GM04504 (cell line): ENCODE measurements at places on chromosomes 12 and 14.

- no peak for DNase-seq
Measured at GRCh38 chr12:22333713-22334409, 646 bp downstream of the ST8SIA1 start.

- DNase-seq: no peak
Measured at GRCh38 chr12:14272956-14273912, 92.2 kb upstream of the ATF7IP start.

- no peak for DNase-seq
Measured at GRCh38 chr14:59254911-59255545, 66.6 kb downstream of the DAAM1 start.

DNA sequence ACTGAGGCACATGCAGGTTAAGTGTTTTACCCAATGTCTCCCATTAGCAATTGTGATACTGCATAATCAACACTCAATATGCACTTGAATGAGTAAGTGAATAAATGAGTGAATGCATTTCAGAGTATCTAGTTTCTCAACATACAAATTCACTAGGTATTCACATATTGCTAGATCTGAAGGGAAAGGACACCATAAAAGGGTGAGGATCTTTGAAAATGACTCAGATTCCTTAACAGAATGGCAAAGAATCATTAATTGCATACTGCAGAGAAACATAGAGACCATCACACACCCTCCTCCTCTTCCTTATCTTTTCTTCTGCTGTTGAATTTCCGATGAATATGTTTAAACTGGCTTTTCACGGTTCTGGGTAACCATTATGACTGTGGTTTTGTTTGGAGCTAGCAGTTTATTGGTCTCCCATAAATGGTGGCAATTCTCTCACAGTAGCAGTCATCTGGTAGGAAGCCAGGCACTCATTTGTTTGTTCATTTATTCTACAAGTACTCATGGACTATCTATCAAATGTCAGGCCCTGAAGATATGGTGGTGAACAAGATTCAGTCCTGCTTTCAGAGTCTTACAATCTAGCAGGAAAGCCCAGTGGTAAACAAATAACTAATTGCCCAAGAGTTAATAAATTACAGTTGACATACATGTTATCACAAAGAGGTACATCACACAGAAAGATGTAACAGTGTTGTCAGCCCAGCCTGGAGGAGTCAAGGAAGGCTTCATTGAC lies 70.2 kb downstream of the LLPH start:
- DNase-seq: no peak

- DNase-seq: no peak
Measured at GRCh38 chr14:48008646-48009045, 333.2 kb upstream of the MDGA2 start.

DNA sequence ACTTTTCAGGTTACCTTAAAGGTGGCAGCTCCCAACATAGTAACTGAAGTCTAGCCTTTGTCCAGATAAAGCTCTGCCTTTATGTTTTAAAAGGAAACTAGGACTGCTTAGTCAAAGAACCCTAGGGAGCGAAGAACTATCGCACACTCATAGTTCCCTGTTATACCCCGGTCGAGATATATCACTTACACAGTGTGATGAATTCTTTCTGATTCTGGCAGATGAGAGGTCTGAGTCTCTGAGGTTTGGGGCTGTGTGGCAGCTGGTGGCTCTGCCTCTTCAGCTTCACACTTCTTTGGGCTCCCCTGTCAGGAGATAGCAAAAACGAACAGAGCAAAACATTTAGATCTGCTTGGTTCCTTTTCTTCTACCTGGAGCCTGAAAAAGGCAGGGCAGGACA lies 17.0 kb downstream of the ACIN1 start:
- DNase-seq: no peak

- no peak for DNase-seq
Measured at GRCh38 chr12:116637589-116638150, 78.5 kb downstream of the MAP1LC3B2 start.

- DNase-seq: no peak
Measured at GRCh38 chr12:51812871-51813270, 35.6 kb downstream of the FIGNL2 start.

DNA sequence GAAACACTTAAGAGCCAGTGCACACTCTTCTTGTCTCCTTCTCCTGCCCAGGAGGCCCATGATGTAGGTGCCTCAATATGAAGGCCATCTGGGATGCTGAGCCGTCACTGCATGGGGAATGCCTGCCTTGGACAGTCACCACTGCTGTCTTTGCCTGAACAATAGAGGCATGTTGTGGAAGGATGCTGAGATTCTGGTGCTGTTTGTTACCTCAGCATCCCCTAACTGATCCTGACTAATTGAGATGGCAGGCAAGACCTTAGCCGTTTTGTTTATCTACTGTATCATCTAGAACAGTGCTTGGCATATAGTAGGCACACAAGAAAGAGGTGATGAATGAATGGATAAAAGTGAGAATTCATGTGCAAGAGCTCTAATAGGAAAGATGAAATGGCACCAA lies 253.5 kb downstream of the GLT1D1 start:
- no peak for DNase-seq

- DNase-seq: no peak
Measured at GRCh38 chr14:35944847-35945246, 118.7 kb downstream of the BRMS1L start.

DNA sequence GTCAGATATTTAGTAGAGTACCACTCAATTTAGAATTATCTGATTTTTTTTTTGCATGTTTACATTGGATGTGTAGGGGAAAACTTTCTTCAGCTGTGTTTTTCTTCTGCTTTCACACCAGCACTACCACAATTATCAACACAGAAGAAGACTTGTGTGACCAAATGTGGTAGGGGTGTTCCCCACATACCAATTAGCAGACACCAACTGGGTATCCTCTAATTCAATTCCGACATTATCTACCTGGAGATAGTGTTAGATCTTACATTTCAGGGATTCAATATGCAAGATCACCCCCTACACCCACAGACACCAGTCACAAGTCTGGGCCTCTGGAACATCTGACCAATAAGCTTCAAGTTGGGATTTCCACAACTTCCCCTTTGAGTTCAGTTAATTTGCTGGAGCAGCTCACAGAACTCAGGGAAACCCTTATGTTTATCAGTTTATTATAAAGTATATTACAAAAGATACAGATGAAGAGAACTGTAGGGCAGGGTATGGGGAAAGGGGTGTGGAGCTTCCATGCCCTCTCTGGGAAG lies 4.1 kb upstream of the KLRG1 start:
- DNase-seq: no peak

- DNase-seq: no peak
Measured at GRCh38 chr14:101361044-101361443, 200.3 kb upstream of the DIO3 start.

DNA sequence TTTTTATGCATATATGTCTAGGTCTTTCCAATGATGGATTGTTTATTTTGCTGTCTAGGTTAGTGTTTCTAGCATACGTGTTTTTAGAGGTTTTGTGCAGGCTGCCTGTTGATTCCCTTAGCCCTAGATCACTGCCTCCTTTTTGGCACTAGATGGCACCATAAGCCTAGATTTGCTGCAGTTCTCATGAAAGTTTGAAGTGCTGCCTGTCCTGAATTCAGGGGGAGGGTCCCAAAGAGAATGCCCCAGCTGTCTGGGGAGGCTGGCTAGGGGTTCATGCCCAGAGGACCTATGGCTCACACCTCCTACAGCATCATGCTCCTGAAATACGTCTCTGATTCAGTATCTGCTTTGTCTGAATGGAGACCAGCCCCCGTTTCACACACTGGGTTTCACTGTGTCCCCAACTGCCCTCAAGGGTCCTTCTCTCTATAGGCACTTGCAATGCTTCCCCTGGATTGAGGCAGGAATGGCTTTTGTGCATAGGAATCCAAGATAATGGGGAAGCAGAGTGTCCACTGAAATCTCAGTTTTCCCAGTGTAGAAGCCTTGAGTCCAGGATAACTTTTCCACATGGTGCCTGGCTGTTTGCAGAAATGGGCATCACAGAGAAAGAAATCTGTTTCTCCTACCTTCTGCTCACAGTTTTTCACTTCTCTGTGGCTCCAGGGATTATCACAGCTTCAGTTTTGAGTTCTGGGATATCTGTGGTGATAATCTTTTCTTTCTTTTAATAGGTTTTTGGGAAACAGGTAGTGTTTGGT lies 14.2 kb upstream of the TXNRD1 start:
- DNase-seq: peak; percentile 46

GRCh38 chr12:58386136-58386535 lies 444.8 kb downstream of the ATP23 start:
- DNase-seq: no peak

DNA sequence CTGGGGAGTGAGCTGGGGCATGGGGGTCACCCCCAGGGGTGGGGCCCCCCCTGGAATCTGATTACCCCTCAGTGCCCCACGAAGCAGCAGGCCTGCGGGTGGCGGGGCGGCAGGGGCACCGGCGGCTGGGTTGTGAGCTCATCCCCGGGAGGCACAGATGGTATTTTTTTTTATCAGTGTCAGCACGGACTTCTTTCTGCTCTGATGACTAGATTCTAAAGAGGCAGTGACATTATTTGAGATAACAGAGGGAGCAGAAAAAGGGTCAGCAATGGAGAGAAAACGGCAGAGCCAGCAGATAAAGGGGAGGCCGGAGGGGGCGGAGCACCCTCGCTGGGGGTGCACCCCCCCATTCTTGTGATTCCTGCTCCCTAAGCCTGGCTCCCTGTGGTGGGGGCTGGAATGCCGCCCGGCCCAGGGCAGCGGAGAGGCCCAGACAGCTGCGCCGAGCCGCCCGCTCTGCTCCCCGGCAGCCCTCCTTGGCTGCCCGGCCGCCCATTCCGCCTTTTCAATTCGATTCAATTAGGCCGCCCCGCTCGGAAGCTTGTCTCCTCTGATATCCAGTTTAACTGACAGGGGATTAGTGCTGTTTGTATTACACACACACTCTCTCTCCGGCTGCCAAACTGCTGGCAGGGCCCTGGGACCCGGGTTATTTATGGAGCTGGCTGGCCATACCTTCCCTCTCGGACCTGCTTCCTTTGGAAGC lies 32.9 kb downstream of the MVK start:
- no peak for DNase-seq

- DNase-seq: peak; percentile 58
Measured at GRCh38 chr12:10364815-10365622, 24.8 kb downstream of the KLRK1 start.
